ENCODE measurements at places on chromosomes 2 and 18. TPM values are rescaled to one million over a fixed set of nuclear protein-coding genes. Genes with fewer than 3 reads are reported as not detected.

- no peak for DNase-seq
Observed at GRCh38 chr2:231765496-231765929, 15.6 kb downstream of the PDE6D start.

GRCh38 chr2:70084973-70085710, 2.1 kb upstream of the PCBP1 start:
- DNase-seq = no peak

GRCh38 chr18:49086926-49087325, 136.2 kb upstream of the SMAD7 start:
- no peak for DNase-seq

DNA sequence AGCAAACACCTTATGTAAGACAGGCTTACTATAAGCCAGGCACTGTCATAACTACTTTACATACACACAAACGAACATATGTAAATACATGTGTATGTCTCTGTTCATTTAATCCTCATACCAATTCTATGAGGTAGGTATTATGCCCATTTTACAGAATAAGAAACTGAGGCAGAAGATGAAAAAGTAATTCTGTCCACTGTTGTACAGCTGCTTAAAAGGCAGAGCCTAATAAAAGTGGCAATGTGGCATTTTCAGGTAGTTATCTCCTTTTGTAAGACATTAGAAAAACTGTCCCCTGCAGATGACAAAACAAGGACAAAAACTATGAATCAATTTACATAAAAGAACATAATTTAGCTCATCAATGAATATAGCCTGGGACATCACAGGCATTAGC, 69.9 kb downstream of the PLEKHM3 start:
- no peak for DNase-seq

GRCh38 chr2:238848976-238849853, 1.3 kb downstream of the TWIST2 start:
- peak; percentile 20 for DNase-seq

The STK39 gene
- 28.9 TPM for polyA plus RNA-seq

The B4GALT6 gene
- 15.7 TPM for polyA plus RNA-seq
